ENCODE measurements at places on chromosomes 3 and 15. TPM values are rescaled to one million over a fixed set of nuclear protein-coding genes. Genes with fewer than 3 reads are reported as not detected.

Gene CFAP100
- total RNA-seq: not detected

Gene DNAJA4
- 3.0 TPM for total RNA-seq

Gene TGM5
- not detected for total RNA-seq

Gene FEZF2
- total RNA-seq: not detected

Gene TMEM40
- not detected for total RNA-seq

Data from mesangial cell (primary cell).